ENCODE measurements at places on chromosomes 1 and 21. TPM values are rescaled to one million over a fixed set of nuclear protein-coding genes. Genes with fewer than 3 reads are reported as not detected.

AADACL4 gene
- total RNA-seq = not detected

CELA2B gene
- not detected for total RNA-seq

S100A11 gene
- 59.2 TPM for total RNA-seq

SYT14 gene
- 3.3 TPM for total RNA-seq

TMEM54 gene
- total RNA-seq = 53.0 TPM

IGFN1 gene
- total RNA-seq = 4.6 TPM

RNF186 gene
- 0.12 TPM for total RNA-seq

SPRR4 gene
- total RNA-seq = not detected

CYP4A22 gene
- not detected for total RNA-seq

FNDC5 gene
- 0.22 TPM for total RNA-seq

SLAMF6 gene
- not detected for total RNA-seq

ANXA9 gene
- total RNA-seq = 1.3 TPM

Data from uterine smooth muscle cell (primary cell).